ENCODE measurements at places on chromosomes 5 and 9. TPM values are rescaled to one million over a fixed set of nuclear protein-coding genes. Genes with fewer than 3 reads are reported as not detected.

The NTNG2 gene
- 3.3 TPM for total RNA-seq

The FAM200C gene
- not detected for total RNA-seq

The SOWAHA gene
- total RNA-seq: not detected

The FOXD4L5 gene
- 0.13 TPM for total RNA-seq

The ARHGEF28 gene
- 0.16 TPM for total RNA-seq

The KIAA1191 gene
- total RNA-seq: 73.9 TPM

The PAPPA gene
- 0.37 TPM for total RNA-seq

The PAX5 gene
- total RNA-seq: 10.1 TPM

The MYO10 gene
- total RNA-seq: 0.25 TPM

The ZNF354B gene
- 9.8 TPM for total RNA-seq

The CLTB gene
- total RNA-seq: 69.4 TPM

The LECT2 gene
- not detected for total RNA-seq

The PDE6A gene
- not detected for total RNA-seq

The RIMOC1 gene
- 13.8 TPM for total RNA-seq

The F2RL1 gene
- total RNA-seq: 0.94 TPM

The TAF1L gene
- not detected for total RNA-seq

The SLC31A2 gene
- 6.6 TPM for total RNA-seq

The PCDHA6 gene
- not detected for total RNA-seq

The PTGES gene
- 0.15 TPM for total RNA-seq

The CDX1 gene
- total RNA-seq: not detected

The TICAM2 gene
- 0.90 TPM for total RNA-seq

The TTF1 gene
- 12.9 TPM for total RNA-seq

The PCDHA9 gene
- not detected for total RNA-seq

The NPR3 gene
- 0.50 TPM for total RNA-seq

The TMC1 gene
- total RNA-seq: not detected
